Astrocyte of the hippocampus (primary cell): ENCODE measurements at places on chromosomes 7 and 10.

DNA sequence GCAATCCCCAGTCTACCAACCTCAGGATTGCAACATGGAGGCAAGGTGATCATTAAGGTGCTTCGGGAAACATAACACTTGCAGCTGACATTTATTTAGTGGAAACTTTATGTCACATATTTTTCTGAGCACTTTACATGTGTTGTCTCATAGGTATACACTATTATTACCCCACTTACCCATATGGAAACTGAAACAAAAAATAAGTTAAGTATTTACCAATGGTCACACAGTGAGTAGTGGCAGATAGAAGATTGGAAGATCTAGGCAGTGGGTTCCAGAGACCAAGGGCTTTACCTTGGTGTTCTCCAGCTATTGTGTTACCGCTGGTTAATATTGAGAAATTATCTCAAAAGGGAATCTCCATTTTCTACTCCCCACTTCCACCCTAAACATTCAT is 1279.1 kb upstream of the SORCS1 start:
- no peak for DNase-seq

DNA sequence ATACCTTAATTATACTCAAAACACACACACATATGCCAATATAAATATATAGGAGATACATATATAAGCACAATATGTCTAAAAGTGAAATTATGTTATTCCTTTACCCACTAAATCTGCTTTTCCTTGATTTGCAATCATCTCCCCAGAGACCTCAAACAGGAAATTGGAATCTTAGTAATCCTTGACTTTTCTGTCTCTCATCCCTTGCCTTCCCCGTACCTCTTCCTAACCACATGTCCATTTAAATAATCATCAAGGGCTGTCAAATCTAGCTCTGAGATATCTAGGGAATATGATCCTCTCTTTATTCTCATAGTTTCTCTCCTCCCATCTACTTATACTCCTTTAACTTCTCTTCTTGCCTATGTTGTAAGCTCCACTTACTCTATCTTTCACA is 336.6 kb downstream of the HGF start:
- no peak for DNase-seq

DNA sequence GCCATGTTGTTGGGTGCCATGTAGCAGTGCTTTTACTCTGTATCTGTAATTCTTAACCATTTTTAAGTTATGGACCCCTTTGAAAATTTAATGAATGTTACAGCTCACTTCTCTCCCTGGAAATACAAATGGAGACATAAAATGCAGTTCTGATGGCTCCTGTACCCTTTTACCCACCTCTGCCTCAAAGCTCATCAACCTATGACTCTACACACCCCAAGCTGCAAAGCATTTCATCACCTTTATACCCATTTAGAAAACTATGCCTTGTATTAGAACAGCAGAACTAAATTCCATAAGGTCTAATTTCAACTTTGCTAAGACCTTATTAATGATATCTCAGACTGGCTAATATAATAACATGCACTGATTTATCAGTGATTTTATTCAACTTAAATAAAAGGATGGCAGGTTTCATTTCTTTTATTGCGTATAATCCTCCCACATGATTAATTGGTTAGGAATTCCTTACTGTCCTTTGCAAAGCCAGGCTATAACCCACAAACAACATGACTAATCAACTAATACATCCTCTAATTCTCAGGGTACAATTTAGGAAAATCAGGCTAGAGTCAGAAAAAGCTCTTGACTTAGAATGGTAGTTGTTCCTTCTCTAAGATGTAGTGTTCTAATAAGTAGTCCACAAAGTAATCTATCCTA is 68.1 kb downstream of the CPEB3 start:
- peak; percentile 53 for DNase-seq

DNA sequence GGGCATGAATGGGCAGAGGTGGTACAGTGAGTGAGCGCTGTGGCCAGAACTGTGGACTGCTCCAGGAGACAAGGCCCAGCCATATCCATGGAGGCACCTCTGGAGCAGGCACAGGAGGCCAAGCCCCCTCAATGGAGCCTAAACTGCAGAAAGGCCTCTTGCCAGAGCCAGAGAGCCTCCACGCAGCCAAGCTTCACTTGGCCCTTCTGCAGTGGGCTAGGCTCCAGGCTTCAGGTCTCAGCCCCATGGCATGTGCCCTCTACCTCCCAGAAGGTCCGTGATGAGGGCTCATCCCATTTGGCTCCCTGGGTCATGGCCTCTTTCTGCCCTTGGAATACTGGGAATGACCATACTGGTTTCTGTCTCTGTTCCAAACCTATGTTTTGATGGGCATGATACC is 8.9 kb downstream of the PDE1C start:
- no peak for DNase-seq

GRCh38 chr7:39749177-39749576 is 125.8 kb downstream of the RALA start:
- DNase-seq, result peak; percentile 58
